ENCODE measurements at places on chromosomes 6 and 20.
A peak's percentile ranks its signal among the peaks of the same experiment; 100 is the strongest.

- DNase-seq: no peak
These were observed 209.6 kb upstream of the DTNBP1 start for GRCh38 chr6:15872241-15873103.

GRCh38 chr6:146860583-146860982, 261.8 kb downstream of the ADGB start:
- DNase-seq: no peak

GRCh38 chr6:35168461-35168861, 27.3 kb upstream of the TCP11 start:
- no peak for DNase-seq

DNA sequence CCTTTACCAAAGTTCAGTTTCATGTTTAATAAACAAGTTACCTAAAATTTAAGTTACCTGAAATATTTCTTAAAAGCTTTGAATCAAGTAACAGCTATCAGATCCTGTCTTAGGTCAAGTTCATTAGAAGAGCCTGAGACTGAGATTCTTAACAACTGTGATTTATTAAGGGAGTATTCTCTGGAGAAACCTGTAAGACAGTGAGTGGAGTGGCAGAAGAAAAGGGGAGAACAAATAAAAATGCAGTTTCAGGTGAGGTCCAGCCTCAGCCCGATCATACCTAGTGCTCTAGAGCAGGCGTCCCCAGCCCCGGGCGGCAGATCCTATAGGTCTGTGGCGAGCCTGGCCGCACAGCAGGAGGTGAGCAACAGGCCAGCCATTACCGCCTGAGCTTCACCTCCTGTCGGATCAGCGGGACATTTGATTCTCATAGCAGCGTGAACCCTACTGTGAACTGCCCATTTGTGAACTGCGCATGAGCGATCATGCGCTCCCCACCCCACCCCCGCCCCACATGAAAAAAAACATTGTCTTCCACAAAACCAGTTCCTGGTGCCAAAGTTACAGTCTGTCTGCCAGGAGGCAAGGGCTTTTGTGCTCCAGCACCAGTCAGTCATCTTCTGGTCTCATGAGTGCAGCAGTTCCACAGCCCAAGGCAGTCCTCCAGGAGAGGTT, 59.2 kb upstream of the ADGRB3 start:
- DNase-seq: peak; percentile 78

DNA sequence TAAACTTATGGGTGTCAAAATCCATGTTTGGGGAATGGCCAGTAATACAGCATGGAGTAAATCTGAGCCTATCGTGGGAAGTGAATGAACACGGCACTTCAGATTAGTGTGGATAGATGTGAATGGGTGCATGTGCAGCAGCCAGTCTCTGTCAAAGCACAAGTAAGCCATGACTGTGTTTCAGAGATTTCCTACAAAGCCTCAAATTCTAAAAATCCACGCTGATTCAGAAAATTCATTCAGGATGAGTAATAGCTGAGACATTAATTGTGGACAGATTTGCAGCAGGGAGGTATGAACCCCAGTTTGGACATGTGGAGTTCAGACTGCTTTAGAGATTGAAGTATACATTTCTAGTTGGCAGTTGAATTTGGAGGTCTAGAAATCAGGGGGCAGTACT, 115.1 kb downstream of the QKI start:
- no peak for DNase-seq

GRCh38 chr6:168726312-168726856, 285.4 kb downstream of the SMOC2 start:
- no peak for DNase-seq

- no peak for DNase-seq
These were observed 13.9 kb downstream of the GCM1 start for GRCh38 chr6:53134601-53135235.

DNA sequence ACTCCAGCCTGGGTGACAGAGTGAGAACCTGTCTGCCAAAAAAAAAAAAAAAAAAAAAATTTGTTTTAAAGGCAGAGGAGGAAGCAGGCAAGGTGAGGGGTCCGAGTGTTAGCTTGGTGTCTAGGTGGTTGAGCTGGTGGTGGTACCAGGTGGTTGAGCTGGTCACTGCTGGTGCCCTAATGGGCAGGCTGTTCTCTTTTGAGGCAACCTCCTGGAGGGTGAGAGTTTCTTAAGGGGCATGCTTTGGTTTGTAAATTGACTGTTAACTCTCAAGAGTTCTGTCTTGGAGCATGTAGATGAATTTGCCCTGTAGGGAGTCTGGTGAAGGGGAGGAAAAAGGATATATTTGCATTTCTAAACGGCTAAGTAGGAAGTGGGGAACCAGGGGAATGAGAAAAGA, 52.7 kb downstream of the BANF2 start:
- peak; percentile 58 for DNase-seq

Measured in H9 (cell line).